ENCODE measurements at places on chromosomes 4 and X.
A peak's percentile ranks its signal among the peaks of the same experiment; 100 is the strongest.

DNA sequence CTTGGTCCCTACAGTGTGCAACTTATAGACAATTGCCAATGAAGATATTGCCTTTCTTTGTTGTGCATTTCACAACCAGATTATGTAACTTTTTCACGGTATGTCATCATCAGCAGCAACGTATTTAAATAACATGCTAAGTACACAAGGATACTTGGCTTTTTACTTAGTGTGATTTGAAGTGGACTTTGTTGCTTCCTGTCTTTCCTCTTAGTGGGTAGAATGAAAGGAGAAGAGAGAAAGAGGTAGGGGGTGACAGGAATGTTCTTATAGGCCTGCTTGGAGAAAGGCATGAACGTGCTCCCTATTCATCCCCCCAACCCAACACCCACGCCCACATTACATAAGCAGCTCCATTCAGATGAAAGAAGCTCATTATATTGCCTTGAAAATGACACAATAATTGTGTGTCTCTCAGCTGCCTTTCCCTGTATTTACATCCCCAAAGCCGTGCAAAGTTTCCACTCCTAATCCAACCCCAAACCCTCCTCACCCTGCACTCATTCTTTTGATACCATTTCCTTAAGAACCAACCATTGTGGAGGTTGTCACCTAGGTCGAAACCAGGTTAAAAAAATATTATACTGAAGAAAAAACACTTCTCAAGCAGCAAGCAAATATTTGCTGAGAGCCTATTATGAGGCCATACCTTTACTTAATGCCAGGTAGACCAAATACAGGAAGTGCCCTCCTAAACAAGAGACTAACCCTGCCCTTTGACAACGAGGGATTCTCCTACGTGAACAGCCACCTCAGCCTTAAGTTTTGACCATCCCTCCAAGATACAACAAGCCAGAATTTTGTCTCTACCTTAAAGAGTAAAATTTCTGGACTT is 25.2 kb upstream of the GK start:
- no peak for DNase-seq

GRCh38 chr4:99552872-99553271 is 11.0 kb downstream of the TRMT10A start:
- no peak for DNase-seq

DNA sequence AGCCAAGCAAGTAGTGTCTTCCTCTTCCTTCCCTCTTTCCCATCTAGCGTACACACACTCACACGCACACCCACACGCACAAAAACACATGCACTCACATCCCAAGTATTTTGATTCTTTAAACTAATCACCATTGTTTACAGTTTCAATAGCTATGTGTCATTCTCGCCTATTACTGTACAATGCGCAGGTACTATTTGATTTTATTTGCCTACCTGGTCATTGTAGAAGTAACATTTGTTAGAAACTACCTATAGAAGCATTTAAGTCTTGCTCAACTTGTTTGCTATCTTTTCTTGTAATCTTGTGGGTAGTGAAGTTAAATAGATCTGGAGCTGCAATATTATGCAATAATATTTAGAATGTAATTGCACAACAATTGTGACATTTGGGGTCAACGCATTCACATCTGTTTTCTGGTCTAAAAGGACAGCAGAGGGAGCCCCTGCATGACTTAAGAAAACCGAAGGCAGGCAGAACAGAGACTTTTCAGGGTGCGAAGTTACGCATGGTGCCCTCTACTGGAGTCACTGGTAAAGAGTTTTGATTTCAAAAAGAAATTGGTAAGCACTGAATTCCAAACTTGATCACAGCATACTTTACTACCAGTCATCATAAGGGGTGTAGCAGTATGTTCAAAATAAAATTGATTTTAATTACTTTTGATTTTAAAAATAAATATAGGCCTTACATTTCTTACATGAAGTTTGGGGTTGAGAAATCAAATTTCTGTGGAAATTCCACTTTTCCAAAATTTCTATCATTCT is 503.3 kb upstream of the FAM241A start:
- DNase-seq: peak; percentile 32

DNA sequence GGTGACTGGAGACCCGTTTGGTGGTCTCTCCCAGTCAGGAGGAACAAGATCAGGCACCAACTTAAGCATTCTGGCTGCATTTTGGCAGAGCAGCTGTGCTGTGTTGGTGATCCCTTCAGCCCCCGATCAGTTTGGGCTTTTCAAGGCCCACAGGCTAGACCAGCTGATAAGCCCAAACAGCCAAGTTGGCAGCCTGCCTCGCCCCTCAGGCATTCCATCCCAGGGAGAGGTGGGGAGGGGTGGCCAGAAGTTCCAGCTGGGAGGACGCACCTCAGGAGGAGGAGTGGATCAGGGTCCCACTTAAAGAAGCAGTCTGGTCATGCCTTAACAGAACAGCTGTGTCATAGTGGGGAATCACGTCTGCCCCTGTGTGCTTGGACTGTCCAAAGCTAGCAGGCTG is 105.8 kb downstream of the CHIC1 start:
- DNase-seq: peak; percentile 62

GRCh38 chr4:1513936-1514483 is 107.8 kb upstream of the NKX1-1 start:
- no peak for DNase-seq

- DNase-seq: no peak
These were observed 7.4 kb upstream of the PAK3 start for GRCh38 chrX:111088628-111089027.

- no peak for DNase-seq
These were observed 106.2 kb upstream of the KLF8 start for GRCh38 chrX:56125946-56126345.

DNA sequence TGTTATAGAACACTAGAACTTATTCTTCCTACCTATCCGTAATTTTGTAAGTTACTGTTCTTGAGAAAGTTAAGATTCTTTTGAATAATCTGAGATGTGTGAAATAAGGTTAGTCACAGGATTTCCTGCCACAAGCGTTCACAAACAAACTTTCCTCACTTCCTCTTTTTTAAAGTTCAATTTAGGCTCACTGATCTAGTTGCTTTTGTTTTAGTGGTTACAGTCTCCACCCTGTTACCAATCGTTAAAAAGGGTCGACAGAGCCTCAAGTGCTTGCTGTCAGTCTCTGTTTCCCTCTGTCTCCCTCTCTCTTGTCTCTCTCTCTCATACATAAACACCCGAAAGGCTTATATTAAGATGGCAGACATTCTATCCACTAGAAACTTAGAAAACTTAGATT is 35.9 kb upstream of the STK26 start:
- no peak for DNase-seq

DNA sequence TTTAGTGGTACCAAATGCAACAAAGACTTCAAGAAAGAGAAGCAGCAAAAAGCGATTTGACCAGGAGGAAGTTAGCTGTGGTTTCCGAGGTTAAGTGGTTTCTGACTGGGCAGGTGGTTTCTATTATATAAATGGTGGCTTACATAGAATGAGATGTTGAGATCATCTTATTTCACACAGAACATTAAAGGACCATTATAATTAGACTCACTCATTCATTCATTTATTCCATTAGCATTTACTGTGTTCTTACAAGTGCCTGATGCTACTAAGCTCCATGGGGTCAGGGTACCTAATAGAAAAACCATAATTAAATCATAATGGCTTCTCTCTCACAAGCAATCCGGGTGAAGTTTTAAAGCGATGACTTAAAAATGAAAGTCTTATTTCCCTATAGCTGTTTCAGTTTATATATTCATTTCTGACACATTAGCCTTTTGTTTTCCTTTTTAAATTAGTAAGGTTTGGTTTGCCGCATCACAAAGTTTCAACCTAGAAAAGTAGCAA is 10.6 kb downstream of the TSPAN6 start:
- no peak for DNase-seq

DNA sequence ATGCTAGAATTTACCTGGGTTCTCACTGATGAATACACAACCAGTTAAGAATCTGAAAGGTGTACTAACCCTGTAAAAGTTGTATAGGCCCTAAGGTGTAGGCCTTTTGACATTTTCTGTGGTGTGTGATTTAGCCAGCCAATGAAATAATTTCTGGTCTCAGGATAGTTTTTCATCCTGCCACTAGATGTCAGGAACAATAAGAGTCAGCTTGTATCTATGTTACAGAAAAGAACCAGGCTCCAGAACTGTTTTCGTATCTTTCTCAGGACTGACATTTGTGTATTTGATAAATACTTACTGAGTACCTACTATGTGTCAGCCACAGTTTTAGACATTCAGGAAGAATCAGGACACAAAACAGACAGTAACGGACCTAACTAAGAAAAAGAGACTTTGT is 673.6 kb upstream of the TENM3 start:
- DNase-seq: no peak

DNA sequence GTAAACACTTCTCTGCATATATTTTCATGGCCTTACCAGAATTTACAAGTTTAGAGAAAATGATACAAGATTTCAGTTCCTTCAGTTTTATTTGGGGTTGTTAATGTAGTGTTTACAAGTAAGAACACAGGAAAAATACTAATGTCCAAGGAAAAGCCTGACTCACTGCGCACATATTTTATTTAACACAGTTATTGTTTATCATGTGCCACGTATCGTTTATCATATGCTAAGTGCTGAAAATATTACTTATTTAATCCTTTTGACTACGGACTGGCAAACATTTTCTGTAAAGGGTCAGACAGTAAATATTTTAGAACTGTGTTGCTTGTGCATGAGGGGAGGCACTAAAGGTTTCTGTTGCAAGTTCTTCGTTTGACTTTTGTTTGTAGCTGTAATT is 794 bp downstream of the HSD17B13 start:
- DNase-seq: no peak

- peak; percentile 47 for DNase-seq
These were observed 143.9 kb downstream of the BCOR start for GRCh38 chrX:39953879-39954278.

DNA sequence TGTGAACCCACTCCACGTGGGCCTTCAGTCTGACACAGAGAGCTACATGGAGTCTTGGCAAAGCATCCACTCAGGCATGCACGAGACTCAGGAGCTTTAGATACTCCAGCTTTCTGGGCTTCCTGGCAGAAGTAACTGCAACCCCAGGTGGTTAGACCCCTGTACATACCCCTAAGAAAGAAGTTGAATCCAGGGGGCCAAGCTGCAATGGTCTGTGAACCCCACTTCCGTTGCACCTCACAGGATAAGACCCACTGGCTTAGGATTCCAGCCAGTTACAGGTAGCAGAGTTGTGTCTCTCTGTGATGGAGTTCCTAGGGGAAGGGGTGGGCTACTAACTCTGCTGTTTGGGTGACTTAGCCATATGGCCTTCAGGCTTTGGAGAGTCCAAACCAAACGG is 21.4 kb upstream of the FAAH2 start:
- DNase-seq: no peak

- no peak for DNase-seq
These were observed 1.8 kb downstream of the UBQLN2 start for GRCh38 chrX:56564921-56565840.

DNA sequence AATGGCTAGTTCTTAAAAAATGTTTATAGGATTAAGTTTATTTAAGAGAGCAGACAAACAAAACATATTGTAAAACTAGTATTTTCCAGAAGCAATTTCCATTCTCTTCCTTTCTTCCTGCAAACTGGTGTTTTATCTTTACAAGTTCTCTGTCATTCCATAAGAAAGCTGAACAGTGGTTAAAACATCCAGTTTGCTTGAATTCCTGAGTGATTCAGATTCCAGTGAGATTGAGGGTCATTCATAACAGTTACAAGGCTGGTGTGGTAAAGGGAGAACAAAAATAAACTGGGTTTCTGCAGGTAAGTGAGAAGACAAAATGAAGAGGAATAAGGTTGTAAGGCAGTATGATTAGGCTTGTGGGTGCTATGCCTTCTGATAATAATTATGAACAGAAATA is 544.8 kb upstream of the DIPK2B start:
- DNase-seq: no peak

GRCh38 chr4:107404591-107405300 is 315.3 kb downstream of the PAPSS1 start:
- no peak for DNase-seq

DNA sequence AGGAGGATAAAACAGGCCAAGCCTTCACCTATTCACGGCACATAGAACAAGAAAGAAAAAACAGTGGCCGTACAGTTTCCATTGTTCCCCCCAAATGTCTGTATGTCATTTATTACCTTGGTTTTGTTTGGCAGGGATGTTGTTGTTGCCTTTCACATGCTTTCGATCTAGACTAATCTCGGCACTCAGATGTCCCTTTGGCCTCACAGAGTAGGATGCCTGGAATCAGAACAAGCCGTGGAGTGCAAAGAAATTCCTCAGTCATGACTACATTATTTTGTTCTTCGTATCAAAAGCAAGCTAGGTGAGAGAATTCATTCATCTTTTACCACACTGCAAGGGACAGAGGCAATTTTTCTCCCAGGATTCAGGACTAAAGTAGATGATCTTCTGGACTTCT is 106.9 kb downstream of the SMIM20 start:
- DNase-seq: no peak

- DNase-seq: no peak
These were observed 34.9 kb downstream of the ZCCHC13 start for GRCh38 chrX:74338852-74339251.

GRCh38 chr4:173242466-173243250 is 74.0 kb downstream of the GALNT7 start:
- DNase-seq: no peak

DNA sequence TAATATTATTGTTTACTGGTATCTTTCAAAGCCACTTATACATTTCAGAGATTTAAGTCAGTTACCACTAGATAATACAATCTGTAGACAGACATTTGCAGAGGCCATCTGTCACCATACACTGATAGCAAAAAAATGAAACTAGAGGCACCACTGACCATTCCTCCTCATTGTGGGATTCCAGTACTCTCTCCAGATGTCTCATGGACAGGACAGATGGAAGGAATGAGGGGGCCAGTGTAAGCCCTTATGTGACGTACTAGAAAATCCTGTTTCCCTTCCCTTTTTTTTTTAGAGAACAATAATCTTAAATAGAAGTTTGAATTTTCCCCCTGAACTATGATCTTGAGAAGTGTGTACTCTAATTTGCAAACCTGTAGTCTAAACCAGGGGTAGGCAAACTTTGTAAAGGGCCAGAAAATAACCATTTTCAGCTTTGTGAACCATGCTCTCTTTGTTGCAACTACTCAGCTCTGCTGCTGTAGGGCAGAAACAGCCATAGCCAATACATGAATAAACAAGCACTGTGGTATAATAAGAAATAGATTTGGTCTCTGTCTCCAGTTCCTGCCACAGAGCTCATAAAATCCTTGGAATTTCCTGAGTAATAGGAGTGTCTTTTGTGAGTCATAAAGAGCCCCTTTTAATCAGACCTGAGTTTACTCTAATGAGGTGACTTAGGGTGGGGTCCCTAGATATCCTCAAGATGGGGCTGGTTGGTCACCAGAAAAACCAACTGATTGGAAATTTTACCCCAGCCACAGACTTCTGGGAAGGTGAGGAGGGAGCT is 90.4 kb downstream of the MOSPD2 start:
- DNase-seq: no peak

GRCh38 chr4:138643827-138644226 is 371.8 kb upstream of the NOCT start:
- no peak for DNase-seq

- no peak for DNase-seq
These were observed 783.5 kb downstream of the PCDH18 start for GRCh38 chr4:136748773-136749172.

- no peak for DNase-seq
These were observed 63.0 kb upstream of the HHIP start for GRCh38 chr4:144582975-144583374.

GRCh38 chrX:139287155-139287924 is 243.2 kb upstream of the F9 start:
- DNase-seq: no peak

All from heart left ventricle (tissue), 16 donors.